Activated naive CD8-positive, alpha-beta T cell treated with anti-CD3 and anti-CD28 coated beads, Interleukin-2, amount 50 U/mL, for 16 hours (primary cell): ENCODE measurements at places on chromosomes 2 and 18.

DNA sequence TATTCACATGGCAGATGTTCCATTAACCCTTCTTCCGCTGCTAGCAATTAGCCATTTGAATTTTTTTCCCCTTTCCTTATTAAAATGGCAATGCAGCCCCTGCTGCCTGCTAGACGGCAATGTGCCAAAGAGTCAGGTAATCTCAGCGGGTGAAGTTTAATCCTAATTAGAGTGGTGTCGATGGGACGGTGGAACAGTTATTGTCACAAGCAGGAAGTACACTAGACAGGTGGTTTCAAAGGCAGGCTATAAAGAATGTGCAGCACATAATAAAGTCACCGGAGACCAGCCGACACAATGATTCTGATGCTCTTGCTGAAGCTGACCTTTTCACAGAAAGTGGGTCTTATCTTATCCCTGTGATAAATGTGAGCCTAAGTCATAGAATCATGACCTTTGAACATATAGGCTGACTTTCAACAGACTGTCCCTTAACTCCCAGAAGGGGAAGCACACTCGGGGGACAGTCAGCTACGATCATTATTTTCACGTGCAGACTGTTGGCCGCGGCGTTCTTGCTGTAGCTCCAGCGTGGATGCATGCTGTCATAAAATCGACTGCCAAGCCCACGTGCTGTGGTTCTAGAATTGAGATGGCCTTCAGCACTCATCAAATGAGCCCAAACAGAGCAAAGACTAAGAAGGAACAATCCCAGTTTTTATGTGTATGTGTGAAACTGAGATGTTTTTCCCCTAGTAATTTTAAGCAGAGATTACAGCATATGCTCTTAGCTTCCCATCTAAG is 926.2 kb upstream of the SOX11 start:
- DNase-seq = no peak

GRCh38 chr2:211347328-211347727 is 790.9 kb downstream of the CPS1 start:
- no peak for DNase-seq

- no peak for DNase-seq
These were observed 3.3 kb upstream of the CERKL start for GRCh38 chr2:181660181-181660580.

DNA sequence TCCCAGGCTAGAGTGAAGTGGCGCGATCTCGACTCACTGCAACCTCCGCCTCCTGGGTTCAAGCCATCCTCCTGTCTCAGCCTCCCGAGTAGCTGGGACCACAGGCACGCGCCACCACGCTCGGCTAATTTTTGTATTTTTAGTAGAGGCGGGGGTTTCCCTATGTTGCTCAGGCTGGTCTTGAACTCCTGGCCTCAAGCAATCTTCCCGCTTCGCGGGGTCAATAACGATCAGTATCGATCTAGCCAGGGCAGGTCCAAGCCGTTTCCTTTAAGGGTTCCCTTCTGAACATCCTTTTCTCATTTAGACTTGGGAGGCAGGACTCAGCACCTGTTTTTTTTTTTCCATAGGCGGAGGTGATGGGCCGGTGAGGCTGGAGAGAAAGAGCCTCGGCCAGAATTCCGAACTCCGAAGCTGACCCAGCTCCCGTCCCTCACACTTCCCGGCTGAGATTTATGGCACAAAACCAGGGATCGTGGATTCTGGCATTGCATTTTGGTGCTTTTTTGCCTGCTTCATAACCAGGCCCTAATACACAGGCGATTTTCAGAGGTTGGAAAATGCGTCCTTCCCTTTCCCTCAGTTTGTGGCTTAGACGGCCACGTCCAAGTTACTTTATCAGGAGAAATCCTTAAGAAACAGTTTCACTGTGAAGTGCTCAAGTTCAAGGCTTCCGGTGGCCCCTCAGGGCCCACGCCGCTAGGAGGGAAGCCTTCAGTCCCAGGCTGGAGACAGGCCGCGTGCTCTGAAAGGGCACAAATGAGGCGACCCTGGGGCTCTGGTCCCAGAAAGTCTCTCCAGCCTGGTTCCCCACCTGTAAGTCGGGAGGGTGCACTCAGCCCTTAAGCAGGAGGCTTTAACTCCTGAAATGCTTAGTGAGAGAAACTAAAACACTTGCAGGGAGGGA is 998 bp upstream of the SLC66A3 start:
- DNase-seq = no peak
